Smooth muscle cell of the brain vasculature (primary cell): ENCODE measurements at places on chromosomes 16 and 17.

GRCh38 chr16:35409503-35409902 is 1950.1 kb downstream of the TP53TG3F start:
- no peak for DNase-seq

- DNase-seq: no peak
Observed at GRCh38 chr17:692116-692515, 22.5 kb downstream of the VPS53 start.

GRCh38 chr17:77361986-77362620 is 221.3 kb downstream of the SEC14L1 start:
- no peak for DNase-seq

DNA sequence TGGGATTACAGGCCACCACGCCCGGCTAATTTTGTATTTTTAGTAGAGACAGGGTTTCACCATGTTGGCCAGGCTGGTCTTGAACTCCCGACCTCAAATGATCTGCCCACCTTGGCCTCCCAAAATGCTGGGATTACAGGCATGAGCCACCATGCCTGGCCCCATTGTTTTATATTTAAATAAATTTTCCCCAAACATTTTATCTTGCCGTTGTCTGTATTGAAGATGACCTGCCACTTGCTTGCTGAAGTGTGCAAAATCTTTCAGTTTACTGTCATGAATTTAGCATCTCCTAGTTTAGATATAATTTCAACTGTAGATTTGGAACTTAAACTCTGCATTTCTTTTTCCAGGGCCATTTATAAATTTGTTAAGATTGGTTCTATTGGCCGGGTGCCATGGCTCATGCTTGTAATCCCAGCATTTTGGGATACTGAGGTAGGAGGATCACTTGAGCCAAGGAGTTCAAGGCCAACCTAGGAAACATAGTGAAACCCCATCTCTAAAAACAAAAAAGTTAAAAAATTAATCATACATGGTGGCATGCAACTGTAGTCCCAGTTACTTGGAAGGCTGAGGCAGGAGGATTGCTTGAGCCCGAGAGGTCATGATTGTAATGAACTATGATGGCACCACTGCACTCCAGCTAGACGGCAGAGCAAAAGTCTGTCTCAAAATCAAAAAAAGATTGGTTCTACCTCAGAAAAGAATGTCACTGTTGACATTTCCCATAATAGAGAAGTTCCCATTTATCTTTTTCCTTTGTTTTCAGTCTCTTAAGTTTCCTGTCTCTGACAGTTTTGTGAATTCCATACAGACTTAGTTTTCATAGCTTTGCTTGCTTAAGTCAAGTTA is 84.4 kb downstream of the VMP1 start:
- DNase-seq: no peak

GRCh38 chr17:5282642-5283217 is 646 bp downstream of the RABEP1 start:
- DNase-seq: no peak

- no peak for DNase-seq
Observed at GRCh38 chr17:36133602-36134236, 30.1 kb downstream of the CCL4 start.

GRCh38 chr17:2801841-2802240 is 5.6 kb downstream of the RAP1GAP2 start:
- no peak for DNase-seq

DNA sequence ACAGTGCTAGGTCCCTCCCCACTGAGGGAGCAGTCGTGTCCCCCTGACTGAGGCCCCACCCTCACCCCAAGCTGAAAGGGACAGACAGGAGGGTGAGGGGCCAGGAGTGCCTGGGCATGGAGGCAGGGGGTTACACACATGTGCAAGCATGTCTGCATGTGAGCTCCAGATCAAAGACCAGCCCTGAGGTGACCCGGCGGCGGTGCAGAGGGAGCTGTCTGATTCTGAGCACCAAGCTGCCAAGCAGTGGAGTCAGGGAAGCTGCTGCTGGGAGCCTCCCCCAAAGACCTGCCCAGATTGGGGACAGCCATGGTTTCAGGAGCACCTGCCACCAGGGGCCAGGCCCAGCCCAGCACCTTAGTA is 5.5 kb downstream of the DLX3 start:
- DNase-seq: no peak

DNA sequence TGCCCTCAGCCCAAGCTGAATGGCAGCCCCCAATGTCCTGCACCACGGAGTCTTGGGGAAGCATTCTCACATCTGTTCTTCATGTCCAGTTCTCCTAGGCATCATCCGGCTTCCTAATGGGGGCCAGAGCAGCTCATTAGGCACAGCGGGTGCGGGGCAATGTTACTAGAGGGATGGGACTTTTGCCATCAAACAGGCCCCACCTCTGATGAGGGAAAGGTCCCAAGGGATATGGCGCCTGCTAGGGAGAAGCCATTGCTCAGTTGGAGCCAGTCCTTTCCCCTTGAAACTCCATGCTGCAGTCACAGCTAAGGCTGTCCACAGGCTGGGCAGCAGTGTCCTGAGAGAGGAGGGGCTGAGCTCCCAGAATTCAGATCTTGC is 1.7 kb upstream of the DPH1 start:
- DNase-seq: no peak

DNA sequence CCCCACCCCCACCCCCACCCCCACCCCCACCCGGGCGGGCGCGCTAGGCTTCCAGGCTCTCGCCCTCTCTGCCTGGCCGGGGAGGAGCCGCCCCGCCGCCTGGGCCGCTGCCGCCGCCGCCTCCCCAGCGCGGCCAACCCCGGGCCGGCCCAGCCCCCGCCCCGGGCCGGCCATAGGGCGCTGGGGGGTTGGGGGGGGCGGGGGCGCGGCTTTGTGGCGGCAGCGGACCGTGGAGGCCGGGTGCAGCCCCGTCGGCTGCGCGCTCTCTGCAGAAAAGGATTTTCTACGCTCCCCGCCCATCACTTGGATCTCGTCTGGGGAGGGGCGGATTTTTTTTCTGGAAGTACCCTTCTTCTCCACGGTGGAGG is 230.9 kb downstream of the MRTFB start:
- DNase-seq: no peak

DNA sequence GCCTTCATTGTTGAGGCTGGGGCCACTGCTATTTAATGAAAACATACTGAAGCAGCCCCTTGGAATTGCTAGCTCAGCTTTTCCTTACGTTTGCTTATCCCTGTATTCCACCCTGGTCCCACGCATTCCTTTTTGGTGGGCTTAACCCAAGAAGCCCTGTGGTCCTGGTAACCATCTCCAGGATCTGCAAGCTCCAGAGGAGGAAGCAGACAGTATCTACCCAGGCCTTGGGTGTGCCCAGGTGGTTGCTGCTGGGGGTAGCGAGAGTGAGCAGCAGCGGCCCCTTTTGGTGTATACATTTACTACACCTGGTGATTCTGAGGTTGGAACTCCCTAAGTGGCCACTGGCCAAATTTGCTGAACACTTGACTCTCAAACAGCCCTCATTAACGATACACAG is 97.7 kb downstream of the CBLN1 start:
- DNase-seq: no peak

DNA sequence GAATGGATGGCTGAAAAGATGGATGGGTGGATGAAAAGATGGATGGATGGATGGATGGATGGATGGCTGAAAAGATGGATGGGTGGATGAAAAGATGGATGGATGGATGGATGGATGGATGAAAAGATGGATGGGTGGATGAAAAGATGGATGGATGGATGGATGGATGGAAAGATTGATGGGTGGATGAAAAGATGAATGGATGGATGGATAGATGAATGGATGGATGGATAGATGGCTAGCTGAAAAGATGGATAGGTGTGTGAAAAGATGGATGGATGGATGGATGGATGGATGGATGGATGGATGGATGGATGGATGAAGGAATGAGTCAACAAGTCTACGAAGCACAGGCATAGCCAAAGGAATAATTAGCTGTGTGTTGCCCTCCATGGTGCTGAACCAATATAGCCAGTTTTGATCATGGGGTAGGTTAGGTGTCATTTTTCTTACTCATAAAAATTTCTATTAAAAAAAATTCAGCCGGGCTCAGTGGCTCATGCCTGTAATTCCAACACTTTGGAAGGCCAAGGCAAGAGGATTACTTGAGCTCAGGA is 41.1 kb downstream of the NLRC5 start:
- DNase-seq: no peak

DNA sequence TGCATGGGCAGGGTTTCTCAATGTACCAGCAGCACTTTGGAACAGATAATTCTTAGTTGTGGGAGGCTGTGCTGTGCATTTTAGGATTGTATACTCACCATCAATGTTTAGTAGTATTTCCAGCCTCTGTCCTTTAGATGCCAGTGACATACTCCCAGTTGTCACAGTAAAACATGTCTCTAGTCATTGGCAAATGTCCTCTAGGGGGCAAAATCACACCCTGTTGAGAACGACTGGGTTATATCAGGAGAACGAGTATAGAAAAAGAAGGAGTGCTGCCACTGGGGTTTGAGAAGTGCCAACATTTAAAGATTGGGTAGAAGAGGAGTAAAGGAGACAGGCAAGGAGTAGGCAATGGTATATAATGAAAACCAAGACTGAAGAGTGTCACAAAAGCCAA is 37.9 kb upstream of the SMIM36 start:
- no peak for DNase-seq

GRCh38 chr17:32516940-32517701 is 30.3 kb downstream of the CDK5R1 start:
- DNase-seq: no peak

DNA sequence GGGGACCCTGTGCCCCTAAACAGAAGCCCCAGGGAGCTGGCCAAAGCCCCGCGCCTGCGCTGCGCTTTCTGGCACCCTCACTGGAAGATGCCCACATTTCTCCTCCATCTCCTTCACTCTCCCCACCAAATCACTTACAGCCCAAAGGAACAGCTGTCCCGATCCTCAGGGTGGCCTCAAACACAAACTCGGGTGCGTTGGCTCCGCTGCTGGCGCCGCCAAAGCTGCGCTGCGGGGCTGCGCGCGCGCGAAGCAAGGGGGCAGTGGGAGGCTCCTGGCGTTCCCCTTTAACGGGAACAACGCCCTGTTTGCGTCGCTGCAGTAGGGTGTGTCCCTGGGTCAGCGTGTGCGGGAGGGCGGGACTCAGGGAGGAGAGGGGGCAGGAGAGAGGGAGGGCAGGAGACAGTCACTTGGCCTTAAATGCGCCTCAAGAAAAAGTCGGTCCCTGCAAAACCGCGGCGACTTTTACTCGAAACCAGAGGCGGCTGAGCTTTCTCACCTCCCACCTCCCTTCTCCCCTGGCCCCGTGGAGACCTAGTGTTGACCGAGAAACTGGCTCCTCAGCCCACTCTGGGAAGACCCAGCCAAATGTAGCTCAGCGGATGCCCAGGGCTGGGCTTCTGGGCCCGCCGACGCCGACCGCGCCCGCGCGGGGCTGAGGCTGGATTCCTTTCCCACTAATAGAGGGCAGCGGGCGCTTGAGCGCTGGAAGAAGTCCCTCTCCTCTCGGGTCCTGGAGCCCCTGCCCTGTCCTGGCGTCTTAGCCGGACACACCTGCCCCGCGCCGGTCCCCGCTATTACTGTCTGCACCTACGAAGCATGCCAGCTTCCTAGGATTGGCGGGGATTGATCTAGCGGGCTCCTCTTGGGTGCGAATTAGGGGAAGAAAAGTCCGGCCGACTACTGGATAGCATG is 2.6 kb downstream of the PMP22 start:
- no peak for DNase-seq

DNA sequence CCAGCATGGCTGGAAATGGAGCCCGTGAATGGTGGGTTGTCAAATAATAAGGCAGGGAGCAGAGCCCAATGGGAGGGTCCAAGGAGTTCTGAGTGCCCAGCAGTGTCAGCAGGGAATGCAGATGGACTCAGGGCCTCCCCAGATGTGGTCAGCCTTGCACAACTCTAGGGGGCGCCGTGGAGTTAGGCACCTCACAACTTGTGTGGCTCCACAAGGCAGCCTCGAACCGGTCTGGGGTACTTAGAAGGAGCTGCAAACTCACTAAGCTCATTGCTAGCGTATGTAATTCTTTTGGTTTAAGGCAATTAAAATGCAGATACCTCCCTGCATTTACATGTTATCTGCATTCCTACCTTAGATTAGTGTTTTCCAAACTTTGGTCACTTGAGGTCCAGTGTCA is 18.1 kb downstream of the IRF8 start:
- DNase-seq: no peak

- DNase-seq: no peak
Observed at GRCh38 chr17:9714801-9715200, 69.5 kb downstream of the USP43 start.

- DNase-seq: no peak
Observed at GRCh38 chr17:29124135-29124924, 55.9 kb downstream of the MYO18A start.

GRCh38 chr17:32529604-32530003 is 42.8 kb downstream of the CDK5R1 start:
- DNase-seq: no peak

DNA sequence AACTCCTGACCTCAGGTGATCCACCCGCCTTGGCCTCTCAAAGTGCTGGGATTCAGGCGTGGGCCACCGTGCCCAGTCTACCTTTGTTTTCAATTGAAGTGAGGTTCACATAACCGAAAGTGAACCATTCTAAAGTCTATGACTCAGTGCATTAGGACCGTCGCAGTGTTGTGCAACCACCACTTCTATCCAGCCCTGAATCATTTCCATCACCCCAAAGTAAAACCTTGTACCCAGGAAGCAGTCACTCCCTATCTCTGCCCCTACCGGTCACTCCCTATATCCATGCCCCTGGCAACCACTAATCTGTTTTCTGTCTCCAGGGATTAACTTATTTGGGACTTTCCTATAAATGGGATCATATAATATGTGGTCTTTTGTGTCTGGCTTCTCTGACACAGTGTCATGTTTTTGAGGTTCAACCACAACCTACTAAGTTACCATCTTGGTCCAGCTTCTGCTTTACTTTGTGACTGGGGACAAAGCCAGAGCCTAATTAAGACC is 28.3 kb upstream of the CDC42EP4 start:
- no peak for DNase-seq

DNA sequence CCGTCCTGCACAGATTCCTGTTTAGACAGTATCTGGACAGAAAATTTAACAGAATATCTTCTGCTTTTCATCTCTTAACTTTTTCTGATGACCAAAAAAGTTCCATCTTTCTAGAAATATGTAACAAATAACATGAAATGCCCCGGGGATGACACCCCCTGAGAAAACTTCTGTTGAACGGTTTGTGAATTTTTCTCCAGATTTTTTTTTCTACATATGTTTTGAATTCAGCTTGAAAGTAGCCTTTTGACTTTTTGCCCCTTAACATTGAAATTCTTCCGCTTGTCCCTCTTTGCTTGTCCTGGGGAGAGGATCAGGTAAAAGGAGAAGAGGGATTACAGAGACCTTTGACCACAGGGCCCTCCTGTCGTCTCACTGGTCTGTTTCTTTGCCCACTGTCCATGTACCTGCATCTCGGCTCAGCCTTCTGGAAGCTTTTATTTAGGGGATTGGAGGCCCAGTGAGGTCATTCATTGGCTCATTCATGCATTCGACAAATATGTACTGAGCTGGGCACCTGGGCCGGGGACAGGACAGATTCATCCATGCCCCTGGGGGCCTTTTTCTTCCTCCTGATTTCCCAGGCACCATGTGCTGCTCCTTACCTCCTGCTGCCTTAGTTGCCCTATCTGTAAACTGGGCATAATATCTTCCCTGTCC is 19.6 kb upstream of the CPNE2 start:
- no peak for DNase-seq

- DNase-seq: no peak
Observed at GRCh38 chr17:59561042-59561441, 4.4 kb upstream of the DHX40 start.

- no peak for DNase-seq
Observed at GRCh38 chr16:24974859-24975258, 40.3 kb downstream of the ARHGAP17 start.
